SIG-M5 (cell line): ENCODE measurements at places on chromosomes 11 and 22.

DNA sequence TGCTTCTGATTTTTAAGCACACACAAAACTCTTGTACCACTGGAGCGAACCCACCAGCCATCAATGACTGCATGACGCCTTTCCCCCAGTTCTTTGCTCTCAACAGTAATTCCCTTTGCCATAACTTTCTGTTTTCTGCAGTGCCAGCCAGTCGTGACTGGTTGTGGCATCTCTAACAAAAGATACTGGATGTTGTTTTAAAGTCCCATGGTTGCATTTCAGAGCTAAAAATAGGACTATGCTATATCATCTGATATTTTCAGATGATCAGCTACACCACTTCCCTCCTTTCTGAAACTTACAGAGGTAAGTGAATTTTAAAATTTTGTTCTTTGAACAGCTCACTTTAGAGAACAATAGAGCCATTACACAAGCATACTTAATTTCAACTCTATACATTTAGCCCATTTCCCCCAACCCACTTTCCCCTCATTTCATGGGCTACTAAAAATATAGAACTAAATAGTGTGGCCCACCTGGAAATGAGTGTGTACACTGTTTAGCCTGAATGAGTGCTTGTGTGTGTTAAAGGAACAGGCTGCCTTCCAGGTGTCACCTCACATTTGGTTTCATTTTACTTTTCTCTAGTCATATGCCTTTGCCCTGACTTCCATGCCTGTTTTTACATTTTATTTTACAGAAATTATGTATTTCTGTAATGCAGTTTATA is 136.9 kb upstream of the ZC3H12C start:
- no peak for DNase-seq

GRCh38 chr11:113613619-113614018 is 92.5 kb downstream of the TMPRSS5 start:
- no peak for DNase-seq

DNA sequence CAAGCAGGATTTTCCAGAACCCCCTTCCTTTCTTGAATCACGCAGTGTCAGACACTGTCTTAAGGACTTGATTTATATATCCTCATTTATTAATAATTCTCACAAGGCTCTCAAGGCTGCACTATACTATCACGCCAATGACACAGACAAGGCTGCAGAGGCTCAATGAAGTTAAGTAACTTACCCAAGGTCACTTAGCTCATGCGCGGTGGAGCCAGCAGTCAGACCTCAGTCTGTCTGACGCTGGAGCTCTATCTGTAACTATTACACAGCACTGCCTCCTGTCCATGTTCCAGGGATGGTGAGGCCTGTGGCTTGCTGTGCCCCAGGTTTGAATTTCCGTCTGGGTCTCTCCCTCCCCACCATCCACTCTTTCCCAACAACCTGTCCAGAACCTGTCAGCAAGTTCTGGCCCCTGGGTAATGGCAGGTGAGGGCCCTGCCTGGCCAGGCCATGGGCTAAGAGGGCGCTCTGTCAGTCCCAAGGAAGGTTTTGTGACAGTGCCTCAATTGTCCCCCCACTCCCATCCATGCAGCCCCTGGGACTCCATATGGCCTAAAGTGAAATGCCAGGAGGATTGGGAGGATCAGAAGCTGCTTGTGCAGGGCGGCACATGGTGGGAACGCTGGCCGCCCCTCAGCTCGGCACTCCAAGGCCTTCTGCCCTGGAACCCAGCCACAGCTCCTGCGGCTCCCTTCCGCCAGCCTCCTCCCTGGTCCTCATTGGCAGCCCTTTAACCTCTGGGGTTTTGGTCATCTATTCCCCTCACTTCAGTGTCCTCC is 8.6 kb downstream of the KCNC1 start:
- no peak for DNase-seq

DNA sequence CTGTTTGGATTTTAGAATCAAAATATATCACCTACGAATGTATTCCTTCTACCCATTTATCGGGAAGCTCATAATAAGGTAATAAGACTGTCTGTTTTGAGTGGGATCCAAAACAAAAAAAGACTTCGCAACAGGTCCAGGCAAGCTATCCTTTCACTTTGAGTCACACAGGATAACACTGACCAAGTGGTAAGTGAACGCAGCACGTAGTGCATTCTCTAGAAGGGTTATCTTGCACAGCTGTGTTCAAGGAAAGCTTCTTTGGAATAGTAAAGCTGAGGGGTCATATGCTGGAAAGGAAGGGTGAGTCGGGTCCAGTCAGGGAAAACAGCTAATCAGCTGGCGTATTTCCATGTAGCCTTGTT is 22.3 kb upstream of the NRGN start:
- DNase-seq, result no peak

DNA sequence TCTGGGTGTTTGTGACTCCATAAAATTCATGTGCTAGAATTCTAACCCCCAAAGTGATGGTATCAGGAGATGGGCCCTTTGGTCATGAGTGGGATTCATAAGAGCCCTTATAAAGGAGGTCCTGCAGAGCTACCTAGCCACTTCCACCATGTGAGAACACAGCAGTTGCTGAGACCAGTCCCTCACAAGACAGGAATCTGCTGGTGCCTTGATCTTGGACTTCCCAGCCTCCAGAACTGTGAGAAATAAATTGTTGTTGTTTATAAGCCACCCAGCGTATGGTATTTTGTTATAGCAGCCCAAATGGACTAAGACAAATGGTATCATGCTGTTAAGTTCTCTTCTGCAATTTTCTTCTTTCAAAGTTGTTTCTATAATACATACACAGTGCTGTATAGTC is 1.5 kb upstream of the PLAAT5 start:
- DNase-seq, result no peak

DNA sequence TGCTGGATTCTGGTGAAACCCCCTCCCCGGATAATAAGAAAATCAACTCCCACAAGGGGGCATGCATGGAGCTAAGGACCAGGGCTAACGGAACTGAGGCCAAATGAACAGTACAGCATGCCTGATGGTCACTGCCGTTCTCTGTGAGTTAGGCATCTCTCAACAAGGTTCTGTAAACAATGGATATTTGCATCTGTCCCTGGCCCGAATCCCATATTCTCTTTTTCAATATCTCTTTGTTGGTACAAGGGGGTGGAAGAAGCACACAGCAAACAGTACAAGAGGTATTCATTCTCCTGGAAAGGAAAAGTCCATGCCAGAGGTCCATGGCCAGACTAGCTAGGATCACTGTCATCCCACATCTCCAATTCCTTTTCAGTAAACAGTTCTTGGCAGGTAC is 32.2 kb upstream of the APOA1 start:
- DNase-seq, result no peak

DNA sequence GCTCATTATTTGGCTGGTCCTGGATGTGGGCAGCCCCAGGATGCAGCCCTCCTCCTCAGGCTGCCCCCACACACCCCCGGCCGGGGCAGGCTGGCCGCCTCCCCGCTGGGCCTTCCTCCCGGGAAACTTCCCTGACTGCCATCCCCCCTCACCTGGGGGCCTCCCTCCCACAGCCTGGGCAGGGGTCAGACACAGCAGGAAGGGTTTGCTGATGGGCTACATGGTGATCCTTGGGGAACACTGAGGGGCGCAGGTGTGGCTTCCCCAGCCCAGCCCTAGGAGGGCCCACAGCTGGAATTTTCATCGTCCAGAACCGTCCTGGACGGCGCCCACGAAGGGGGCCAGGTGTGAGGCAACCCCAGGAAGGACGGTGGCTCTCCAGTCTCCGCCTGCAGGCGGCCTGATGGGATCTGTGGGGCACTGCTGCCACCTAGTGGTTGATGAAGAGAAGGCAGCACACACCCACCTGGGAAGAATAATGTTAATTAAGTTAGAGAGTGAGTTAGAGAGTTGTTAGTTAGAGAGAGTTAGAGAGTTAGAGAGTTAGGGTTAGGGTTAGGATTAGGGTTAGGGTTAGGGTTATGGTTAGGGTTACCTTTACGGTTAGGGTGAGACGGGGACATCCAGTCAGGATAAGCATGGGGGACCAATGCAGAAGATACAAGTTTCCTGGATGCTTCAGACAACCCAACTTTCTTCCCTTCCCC is 75.9 kb upstream of the PRR5 start:
- DNase-seq, result no peak

GRCh38 chr11:36657610-36658267 is 59.7 kb upstream of the RAG2 start:
- no peak for DNase-seq

DNA sequence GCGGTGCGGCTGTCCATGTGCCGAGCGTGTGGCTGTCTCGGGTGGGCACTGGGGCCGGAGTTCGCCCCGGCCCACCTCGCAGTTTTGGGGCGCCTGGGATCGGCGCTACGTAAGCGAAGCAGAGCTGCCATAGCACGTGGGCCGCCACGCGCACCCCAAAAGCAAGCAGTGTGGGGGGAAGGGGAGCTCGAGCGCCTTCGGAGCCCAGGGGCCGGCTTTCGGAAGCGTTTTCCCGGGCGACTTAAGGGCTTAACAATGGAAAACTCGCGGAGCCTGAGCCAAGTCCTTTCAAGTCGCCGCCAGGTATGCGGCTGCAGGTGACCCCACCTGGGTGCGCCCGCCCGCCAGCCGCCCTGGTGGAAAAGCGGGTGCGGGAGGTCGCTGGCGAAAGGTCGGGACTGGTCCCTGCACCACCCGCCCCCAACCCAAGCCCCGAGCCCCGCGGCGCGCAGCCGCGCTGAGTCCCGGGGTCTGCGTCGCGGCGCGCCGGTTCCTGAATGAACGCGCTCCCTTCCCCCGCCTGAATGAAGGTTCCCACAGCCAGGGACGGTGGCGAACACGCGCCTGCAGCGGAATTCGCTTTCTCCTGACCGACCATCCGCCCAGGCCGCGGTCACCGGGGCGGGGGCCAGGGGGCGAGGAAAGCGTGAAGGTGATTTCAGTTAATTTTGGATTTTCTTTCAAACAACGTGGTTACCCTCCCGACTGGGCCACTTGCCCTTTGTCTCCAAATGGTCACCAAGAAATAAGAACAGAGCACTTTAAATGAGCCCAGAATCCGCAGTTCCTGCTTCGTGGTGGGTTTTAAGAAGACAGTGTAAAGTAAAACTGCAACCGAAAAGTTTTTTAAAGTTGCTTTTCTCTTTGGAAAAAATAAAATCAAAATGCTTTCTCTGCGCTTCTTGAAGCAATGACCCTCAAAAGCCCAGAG is 2.8 kb upstream of the CCND1 start:
- no peak for DNase-seq

GRCh38 chr11:87769661-87770060 is 405.6 kb downstream of the RAB38 start:
- DNase-seq, result no peak

GRCh38 chr11:134667505-134667904 is 255.5 kb upstream of the B3GAT1 start:
- DNase-seq, result no peak

GRCh38 chr11:57530215-57530595 is 349 bp downstream of the TIMM10 start:
- DNase-seq, result no peak

DNA sequence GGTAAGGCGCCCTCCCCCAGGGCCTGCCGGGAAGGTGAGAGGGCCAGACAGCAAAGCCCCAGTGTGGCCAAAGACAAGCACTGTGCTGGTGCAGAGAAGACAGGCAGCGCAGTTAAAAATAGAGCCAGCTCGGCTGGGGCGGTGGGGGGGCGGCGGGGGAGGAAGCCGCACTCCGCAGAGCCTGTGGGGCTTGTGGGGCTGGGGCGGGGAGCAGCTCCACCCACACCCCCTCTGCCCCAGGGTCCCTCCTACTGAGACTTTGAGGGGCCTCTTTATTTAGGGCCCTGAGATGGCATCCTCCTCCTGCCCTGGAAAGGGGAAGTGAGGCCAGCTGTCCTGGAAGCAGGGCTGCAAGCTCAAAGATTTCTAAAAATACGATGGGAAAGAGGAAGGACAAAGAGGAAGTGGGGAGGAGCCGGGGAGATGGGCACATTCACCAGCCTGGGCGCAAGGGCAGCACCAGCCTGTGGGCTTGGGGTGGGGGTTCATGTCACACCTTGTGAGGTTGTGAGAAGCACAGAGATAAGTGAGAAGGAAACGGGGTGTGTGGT is 2.6 kb downstream of the CYTH4 start:
- DNase-seq, result peak; percentile 97

- DNase-seq, result no peak
Observed at GRCh38 chr11:61935861-61936260, 14.3 kb upstream of the BEST1 start.

- DNase-seq, result no peak
Observed at GRCh38 chr11:128053981-128054931, 533.1 kb downstream of the ETS1 start.

DNA sequence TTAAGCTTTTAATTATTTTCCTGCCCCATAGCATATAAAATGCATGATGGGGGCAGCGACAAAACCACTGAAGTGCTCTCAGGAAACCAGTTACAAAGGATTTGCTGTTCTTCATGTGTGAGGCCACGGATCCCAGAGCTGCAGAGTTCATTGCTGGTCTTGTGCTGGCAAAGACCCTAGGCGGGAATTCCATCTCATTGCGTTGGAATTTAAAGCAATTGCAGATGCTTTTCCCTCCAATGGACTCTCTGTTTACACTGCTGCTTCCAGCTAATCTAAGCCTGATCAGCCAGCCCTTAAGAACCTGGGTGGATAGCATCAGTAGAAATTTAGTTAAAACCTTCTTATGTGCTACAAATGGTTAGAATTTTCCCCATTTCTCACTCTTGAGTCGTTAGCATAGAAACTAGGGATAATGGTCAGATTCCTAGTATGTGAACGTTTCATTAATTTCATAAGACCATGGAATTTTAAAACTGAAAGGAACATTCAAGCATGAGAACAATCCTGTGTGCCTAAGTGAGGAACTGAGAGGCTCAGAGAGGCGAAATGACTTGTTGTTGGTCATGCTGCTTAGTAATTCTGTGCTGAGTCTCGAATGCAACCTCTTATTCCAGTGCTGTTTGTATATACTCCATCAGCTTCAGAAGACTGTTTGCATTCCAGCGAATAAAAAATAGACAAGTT is 36.1 kb upstream of the ADSL start:
- DNase-seq, result no peak

DNA sequence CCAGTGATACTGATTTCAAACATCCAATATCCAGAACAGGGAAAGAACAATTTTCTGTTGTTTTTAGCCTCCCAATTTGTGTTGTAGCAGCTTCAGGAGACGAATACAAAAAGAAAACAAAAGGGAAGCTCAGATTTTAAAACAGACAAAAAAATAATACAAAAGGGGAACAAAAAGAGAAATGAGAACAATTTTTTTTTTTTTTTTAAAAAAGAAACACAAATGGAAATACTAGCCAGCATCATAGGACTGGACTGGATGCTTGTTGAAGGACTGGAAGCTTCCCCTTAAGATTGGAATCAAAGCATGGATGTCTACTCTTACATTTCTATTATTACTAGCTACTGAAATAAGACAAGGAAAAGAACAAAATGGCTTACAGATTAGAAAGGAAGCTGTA is 46.5 kb upstream of the SORL1 start:
- DNase-seq, result no peak
